ENCODE measurements at places on chromosomes 16 and 17.

DNA sequence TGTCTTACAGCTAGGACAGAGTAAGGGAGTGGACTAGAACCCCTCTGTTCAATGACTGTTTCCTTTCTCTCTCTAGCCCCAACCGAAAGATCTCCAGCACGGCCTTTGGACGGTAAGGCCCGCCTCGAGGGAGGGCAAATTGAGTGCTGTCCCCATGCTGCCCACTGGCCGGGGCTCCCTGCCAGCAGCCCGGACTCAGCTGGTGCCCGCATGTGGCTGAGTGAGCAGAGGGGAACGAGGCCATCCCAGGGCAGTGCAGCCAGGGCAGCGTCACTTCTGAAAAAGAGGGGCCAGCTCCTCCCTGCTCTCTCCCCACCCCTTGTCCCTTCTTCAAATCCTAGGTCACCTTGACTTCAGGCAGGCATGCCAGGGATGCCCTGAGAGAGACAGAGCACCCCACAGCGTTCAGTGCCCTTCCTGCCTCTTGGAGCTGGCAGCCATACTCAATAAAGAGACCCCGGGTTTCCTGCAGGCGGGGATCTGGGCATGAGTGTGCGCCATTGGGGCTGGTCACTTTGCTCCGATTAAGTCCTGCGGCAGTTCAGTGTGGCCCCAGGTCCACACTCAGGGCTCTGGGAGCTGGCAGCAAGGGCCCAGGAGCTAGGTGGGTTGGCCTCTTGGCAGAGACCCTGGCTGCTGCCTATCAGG, 130.9 kb downstream of the RAB11FIP4 start:
- no peak for DNase-seq

- peak; percentile 69 for DNase-seq
These were observed at the start of the genes IQCK and KNOP1 for GRCh38 chr16:19717741-19718623. IQCK (plus strand) TSS chr16:19718271; CDS start chr16:19718307, 36 bp downstream. KNOP1 (minus strand) TSS chr16:19718227; CDS start chr16:19715035, 3,192 bp downstream.

- DNase-seq = no peak
These were observed 19.2 kb downstream of the KIFC3 start for GRCh38 chr16:57783116-57783515.

DNA sequence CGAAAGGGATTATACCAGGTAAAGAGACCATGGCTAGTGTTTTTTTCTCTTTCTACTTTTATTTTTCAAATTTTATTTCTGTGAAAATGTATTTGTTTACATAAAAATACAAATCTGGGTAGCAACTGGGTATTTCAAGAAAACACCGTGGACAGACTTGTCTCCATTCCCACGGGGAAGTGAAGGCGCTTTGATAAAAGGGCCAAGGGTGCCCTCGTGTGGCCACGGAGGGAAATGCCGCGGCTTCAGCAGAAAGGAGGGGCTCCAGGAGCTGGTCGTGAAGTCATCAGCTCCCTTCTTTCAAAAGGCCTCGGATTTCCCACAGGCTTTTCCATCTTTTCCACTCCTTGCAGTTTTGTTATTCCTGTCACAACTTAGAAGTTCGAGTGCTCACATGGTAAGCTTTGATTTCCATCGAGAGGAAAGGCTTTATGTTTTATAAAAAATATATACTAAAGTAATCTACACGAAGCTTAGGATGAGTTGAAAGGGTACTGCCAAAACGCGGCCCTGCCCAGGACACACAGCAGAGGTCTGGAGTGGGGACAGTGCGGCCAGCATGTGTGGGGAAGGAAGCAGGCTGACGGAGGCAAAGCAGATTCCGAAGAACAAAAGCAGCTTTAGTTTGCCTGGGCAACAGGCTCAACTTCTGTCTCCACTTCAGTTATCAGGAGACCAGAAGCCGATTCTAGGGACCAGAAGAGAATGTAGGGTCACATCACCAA, 15.3 kb upstream of the MNT start:
- DNase-seq = peak; percentile 81

DNA sequence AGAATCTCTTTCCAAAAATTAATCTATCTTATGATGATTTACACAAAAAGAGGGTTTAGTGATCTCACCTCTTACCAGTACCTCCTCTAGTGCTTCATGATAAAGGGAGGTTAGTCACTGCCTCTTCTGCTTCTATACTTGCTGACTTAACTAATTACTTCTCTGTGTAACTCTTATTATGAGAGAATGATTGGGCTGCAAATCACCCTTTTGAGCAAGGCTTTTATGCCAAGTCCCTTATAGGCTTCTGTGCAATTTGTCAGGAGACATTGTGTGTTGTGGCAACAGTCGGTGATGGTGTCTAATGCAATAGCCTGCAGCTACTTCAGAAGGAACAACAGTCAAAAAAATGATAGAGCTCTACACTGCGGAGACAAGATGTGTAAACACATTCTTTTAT, 1568.1 kb upstream of the GOT2 start:
- no peak for DNase-seq

Measured in hippocampal formation (tissue), 2 donors.